ENCODE measurements at places on chromosomes 2 and 18.

GRCh38 chr2:119485336-119486110 is 38.8 kb downstream of the SCTR start:
- DNase-seq, result no peak

DNA sequence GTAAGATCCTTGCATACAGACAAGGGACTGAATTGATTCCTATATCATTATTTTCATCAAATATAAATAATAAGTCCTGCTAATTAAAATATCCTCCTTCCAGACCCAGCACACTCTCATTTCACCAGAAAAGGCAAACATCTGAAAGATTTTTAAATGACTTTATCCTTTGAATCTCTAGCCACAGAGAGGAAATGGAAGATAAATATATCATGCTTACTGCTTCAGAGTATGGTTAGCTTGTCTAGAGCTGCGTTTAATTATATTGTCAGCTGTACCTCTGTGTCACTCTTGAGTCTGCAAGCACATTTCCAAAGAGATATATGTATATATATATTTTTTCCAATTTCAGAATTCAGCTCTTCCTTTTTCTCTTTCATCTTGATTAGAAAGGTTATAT is 232.7 kb downstream of the TRIB2 start:
- DNase-seq, result no peak

DNA sequence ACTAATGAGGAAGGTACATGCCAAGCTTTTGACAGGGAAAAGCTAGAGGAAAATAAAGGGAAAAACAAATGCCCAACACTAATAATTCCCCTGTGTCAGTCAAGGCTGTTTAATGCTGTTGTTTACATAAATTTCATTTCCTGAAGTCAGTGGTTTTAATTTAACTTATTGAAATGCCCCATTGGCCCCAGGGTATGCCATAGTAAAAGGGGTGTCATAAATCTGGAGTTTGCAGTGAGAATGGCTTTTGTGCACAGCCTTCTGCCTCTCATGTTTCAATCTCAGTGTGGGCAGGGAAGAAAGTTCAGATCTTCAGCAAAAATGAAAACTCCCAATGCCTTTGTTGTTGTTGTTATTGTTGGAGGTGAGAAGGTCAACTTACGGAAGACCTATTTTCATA is 550.1 kb upstream of the DCC start:
- DNase-seq, result no peak

GRCh38 chr18:69585696-69586095 is 185.0 kb downstream of the DOK6 start:
- no peak for DNase-seq

GRCh38 chr2:43437363-43437762 is 158.5 kb downstream of the THADA start:
- no peak for DNase-seq

- no peak for DNase-seq
Observed at GRCh38 chr2:215052404-215052803, 86.0 kb downstream of the ABCA12 start.

DNA sequence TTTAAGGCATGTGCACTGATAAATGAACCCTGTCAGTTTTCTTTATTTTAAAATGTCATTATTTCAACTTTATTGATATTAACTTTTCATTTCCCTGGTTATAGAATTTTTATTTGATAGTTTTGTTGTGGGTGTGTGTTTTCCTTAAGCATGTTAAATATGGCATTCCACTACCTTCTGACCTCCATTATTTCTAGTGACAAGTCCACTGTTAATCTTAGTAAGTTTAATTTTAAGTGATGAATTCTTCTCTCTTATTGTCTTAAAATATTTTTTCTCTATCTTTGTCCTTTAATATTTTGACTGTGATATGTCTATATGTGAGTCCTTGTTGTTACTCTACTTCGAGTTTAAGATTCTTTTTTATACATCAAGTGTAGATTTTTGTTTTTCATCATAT is 685.7 kb downstream of the GALR1 start:
- no peak for DNase-seq

DNA sequence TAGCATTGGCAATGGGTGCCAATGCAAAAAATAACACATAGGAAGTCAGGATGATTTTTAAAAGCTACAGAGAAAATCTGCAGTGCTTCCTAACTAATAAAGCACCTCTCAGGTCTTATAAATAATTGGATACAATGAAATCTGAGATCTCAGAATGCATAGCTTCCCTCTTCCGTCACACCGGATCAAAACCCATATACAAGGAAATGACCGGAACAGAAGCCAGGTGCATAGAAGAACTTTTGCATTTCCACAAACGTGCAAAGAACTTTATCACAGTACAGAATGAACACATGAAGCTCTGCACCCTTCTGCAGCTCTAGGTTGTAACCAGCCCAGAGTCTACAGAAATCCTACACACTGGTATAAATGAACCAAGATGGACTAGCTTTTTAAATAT is 145.4 kb downstream of the TCF4 start:
- no peak for DNase-seq

DNA sequence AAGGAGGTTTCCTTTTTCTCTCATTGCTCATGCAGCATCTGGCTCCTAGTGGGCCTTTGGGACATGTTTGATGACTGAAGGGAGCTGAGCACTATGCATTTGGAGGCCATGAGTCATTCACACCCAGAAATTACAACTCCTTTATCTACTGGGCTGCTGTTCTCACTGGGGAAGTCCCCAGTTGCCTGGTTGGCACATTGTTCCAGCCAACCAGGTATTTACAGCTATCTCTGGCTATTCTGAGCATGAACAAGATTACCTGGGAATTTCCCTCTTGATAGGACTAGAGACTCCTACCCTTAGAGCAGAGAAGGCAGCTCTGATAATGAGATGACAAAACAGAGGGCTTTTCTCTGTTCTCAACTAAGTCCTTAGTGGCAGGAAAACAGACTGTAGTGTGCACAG is 206.5 kb downstream of the SETBP1 start:
- DNase-seq, result no peak

- no peak for DNase-seq
Observed at GRCh38 chr2:37886745-37887144, 38.3 kb upstream of the RMDN2 start.

DNA sequence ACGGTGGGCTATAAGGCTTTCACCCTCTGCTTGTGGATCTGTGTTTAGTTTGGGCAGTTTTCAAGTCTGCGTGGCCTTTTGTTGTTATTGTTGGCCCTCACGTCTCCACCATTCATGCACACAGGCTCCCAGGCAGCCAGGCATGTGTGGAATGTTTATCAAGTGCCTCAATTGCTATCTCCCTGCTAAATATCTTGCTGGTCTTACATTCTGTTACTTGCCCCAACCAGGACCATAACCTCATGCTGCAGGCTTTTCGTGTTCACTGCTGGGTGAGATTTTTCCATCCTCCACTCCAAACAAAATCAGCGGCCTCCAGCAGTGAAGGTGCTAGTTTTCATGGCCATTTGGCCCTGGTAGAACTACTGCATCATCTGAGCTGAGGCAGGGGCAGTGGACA is 63.0 kb upstream of the DSC1 start:
- DNase-seq, result no peak

GRCh38 chr2:36562973-36563532 is 34.9 kb downstream of the FEZ2 start:
- no peak for DNase-seq

- no peak for DNase-seq
Observed at GRCh38 chr2:172177996-172178395, 75.3 kb upstream of the DLX2 start.

DNA sequence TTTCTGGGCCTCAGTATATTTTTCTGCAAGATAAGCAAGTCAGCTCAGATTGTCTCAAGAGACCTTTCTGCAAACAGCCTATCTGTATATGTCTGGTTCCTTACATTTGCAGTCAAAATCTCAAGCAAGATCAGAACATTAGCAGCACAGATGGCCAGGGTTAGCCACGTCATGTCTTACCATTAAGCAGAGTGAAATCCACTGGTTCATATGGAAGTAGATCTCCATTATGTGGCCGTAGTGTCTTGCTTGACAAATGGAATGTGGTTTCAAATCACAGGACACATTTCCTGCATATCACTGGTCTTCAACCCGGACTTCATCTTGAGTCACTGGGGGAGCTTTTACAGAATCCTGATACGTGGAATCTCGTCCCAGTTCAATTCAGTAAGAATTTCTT is 500.2 kb downstream of the FBXO15 start:
- no peak for DNase-seq

GRCh38 chr2:1755436-1756191 is 11.3 kb upstream of the PXDN start:
- DNase-seq, result no peak

DNA sequence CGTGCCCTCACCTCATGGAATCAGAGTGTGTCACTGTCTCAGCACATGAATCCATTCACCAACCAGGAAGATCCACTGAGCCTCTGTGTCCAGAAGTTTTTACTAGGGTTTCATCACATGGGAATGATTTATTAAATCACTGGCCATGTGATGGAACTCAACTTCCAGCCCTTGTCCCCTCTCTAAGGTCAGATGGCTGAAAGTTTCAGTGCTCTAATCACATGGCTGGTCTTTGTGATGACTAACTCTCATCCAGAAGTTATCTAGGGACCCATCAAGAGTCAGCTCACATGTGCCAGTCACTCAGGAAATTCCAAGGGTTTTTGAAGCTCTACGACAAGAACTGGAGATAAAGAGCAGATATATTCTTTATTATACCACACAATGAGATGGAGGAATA is 140.5 kb upstream of the GYPC start:
- DNase-seq, result no peak

- no peak for DNase-seq
Observed at GRCh38 chr2:174611006-174611405, 13.4 kb upstream of the WIPF1 start.

- DNase-seq, result no peak
Observed at GRCh38 chr2:158766524-158766923, 28.6 kb upstream of the DAPL1 start.

- no peak for DNase-seq
Observed at GRCh38 chr2:139529080-139529479, 748.9 kb upstream of the NXPH2 start.

GRCh38 chr18:8165095-8165494 is 444.1 kb upstream of the RAB12 start:
- no peak for DNase-seq

GRCh38 chr2:208265371-208265800 is 669 bp upstream of the PIKFYVE start:
- no peak for DNase-seq

- no peak for DNase-seq
Observed at GRCh38 chr2:44218771-44219170, 50.1 kb downstream of the PPM1B start.

- DNase-seq, result no peak
Observed at GRCh38 chr2:204853905-204854304, 308.6 kb downstream of the PARD3B start.

- no peak for DNase-seq
Observed at GRCh38 chr18:41809652-41810051, 145.4 kb upstream of the PIK3C3 start.

DNA sequence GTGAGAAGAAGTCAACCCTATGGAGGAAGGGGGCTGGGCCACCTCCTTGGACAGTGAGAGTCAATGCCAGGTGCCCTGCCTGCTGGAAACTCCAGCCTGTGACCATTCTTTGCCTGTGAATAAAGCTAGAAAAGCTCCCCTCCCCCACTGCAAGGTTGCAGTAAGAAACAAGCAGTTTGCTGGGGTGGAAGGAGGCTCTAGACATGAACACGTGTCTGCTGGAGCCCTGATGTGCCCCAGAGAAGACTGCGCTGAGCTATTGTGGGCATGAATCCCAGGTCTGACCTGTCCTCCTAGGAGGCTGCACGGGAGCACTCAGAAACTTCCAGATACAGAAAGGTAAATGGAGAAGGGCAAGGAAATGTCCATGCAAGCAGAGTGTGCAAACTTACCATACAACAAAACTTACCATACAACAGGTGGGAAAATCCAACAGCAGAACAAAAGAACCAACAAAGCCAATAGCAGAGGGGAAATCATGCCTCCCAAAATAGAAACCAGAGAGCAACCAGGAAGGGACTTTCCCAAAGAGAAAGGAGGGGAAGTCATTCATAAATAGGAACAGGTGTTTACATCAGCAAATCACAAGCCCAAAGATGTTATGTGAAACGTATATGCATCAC is 278.7 kb downstream of the BCL2 start:
- peak; percentile 16 for DNase-seq

DNA sequence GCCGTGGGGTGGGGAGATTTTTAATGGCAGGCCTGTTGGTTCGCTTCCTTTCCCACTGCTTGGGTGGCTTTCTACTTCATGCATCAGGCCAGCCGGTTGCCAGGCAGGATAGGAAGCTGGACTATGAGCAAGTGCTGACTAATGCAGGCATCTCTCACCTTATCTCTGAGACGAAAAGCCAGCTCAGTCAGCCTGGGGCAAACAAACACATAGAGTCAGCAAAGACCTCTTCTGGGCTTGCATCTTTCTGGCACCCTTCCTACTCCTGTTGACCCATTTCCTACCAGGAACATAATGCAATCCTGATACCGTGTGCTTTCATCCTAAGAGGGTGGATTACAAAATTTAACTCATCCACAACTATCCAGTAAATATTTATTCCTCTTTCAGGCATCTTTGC is 416.6 kb upstream of the MEX3C start:
- DNase-seq, result no peak

- no peak for DNase-seq
Observed at GRCh38 chr18:74066018-74066417, 81.6 kb downstream of the FBXO15 start.

GRCh38 chr2:44741507-44741906 is 200.0 kb upstream of the SIX3 start:
- no peak for DNase-seq

DNA sequence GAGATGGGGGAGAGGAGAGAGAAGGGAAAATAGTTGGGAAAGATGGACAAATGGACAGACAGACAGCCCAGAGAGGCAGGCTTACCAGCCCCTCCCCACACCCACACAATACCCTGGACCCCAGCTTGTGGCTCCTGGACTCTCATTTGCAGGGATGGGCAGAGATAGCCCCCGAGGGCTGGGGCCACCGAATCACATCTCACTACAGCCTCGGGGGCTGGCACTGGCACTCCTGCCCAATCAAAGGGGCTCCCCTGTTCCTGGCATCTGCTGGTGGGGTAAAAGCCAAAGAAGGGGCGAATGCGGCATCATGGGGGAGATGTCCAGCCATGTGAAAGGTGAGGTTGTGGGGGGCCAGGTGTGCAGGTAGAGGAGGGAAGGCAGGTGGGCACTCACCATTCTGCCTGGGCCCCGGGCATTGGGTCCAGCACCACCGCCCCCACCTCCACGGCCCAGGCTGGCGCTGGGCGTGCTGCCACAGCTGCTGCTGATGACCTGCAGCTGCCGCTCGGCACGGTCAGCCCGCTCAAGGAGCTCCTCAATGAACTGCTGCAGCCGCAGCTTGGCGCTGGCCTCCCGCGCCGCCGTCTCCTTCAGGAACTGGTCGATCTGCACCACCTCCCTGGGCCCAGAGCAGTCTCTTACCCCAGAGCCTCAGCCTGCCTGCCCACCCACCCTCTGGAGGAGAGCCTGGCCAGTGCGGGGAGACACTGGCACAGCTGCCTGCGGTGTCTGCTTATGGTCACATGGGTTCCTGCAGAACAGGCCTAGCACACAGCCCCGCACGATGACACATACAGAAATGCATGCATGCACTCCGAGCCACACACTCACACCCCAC is 18.0 kb downstream of the FBXO41 start:
- DNase-seq, result no peak

DNA sequence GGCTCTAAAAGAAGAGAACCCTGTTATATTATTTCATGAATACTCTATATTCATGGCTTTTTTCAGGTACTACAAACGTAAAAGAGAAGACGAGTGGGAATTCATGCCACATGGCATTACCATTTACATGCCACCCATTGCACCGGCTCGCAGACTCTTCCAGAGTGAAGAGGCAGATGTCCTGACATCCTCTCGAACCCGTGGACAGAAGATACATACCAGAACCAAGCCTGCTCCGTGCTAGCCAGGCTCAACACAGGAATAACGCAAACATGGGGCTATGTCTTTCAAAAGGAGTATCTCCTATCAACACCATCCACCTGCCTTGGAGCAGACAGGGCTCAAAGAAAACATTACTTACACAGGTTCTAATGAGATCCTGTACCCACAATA is 168.8 kb downstream of the THADA start:
- no peak for DNase-seq

Data from NCI-H2107 (cell line).